ENCODE measurements at places on chromosomes 6 and 20.

DNA sequence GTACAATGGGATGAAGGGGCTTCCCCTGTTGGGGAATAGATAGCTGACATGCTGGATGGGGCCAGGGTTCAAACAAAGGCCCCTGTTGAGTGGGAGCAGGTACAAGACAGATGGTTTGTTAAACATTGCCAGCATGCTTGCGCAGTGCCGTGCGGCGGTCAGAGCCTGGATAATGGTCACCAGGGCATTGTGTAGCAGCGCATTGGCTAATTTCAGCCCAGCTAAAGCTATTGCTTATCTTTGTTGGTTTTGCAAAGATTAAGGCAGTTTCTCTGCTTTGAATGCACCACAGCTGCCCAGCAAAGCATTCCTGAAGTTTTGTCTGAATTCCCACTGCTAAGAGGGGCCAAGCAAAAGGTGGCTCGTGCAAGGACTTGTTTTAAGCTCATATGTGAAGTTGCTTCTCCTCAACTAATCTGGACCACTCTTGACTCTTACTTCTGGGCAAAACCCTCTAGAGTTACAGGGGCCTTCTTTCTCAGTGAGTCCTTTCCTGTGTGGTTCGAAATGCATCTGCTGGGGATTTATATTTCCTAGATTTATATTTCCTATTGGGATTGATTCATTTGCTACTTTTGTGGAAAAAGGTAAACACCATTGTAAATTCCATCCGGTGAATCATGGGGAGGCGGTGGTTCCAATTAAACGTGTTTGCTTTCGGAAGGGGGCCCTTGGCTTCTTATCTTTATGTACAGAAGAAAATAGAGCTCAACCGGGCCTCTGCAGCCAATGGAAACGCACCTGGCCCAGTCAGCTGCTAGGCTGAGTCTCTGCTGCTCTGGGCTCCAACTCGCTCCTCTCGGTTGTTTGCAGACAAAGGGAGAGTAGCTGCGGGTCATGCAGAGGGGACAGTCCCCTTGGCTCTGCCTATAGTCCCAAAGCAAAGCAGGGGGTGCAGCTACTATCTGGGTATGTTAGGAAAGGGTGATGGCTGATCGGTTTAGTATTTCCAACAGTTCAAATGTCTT, 72.1 kb downstream of the FOXA2 start:
- no peak for DNase-seq

GRCh38 chr6:91376686-91377085, 789.8 kb upstream of the MAP3K7 start:
- DNase-seq: no peak

DNA sequence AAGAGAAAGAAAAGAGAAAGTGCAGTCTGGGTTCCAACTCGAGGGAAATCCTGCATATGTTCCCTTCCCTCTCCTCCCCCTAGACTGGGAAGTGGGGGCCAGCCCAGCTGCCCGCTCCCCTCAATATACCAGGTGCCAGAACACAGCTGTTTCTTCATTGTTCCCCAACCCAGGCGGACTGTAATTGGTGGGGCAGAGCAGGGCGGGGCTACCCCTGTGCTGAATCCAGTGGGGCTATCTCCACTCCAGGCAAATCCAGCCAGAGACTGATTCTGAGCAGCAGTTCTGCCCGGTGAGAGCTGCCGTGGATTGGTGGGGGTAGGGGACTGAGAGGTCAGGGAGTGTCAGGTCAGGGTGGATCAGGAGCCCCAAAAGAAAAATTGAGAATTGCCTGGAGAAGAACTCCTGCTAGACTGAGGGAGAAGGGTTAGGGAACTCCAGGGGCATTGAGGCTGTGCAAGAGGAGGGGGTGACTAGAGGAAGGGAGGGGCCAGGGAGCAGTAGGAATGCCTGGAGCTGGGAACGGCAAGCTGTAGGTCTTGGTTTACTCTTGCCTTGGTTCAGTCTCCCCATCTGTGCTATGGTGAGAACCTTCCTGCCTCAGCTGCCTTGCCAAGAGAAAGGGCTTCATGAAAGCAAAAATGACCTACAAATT, at the start of gene MYMX:
MYMX (plus strand) TSS at position 250 of the 655 bp plus-strand sequence. CDS start 546 bp downstream, outside the sequence.
- no peak for DNase-seq

- no peak for DNase-seq
Observed at GRCh38 chr20:23488996-23489395, 1.9 kb upstream of the CST8 start.

- no peak for DNase-seq
Observed at GRCh38 chr20:64234291-64234791, 21.2 kb upstream of the PCMTD2 start.

- DNase-seq: no peak
Observed at GRCh38 chr6:80454197-80454596, 347.7 kb downstream of the BCKDHB start.

- DNase-seq: no peak
Observed at GRCh38 chr6:158926414-158926813, 73.6 kb downstream of the RSPH3 start.

- no peak for DNase-seq
Observed at GRCh38 chr20:48523191-48523995, 304.4 kb downstream of the PREX1 start.

DNA sequence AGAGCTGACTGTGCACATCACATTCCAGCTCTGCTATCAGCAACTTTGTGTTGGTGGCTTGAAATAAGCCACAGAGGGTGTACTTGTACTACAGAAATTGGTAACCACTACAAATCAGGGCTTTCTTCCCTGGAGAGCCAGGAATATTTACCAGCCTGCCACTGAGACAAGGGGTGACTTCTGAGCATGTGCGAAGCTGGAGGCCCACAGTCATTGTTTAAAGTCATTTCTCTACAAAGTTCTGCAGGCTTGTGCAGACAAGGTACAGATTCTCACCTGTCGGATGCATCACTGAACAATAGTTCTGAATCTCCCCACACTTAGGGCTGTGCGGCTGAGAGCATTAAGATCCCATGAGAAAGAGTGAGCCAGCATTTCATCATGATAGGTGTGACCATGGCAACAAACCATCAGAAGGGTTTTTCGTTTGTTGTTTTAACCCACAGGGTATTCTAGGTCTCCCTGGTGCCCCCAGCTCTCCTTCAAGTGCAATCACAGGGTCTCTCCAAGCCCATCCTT, 292.8 kb downstream of the CDC5L start:
- DNase-seq: no peak

- DNase-seq: no peak
Observed at GRCh38 chr6:106563614-106564013, 65.7 kb downstream of the RTN4IP1 start.

GRCh38 chr6:134853111-134854055, 96.5 kb downstream of the ALDH8A1 start:
- DNase-seq: no peak

All from type B pancreatic cell (in vitro differentiated cells).